Thymus (tissue), 14 donors: ENCODE measurements at places on chromosomes 16 and 17. TPM values are rescaled to one million over a fixed set of nuclear protein-coding genes. Genes with fewer than 3 reads are reported as not detected.

The ZNF750 gene
- polyA plus RNA-seq: 4.1 TPM

The IGFALS gene
- 1.9 TPM for polyA plus RNA-seq

The KRT31 gene
- 6.4 TPM for polyA plus RNA-seq

The GAS2L2 gene
- 0.21 TPM for polyA plus RNA-seq

The PABPN1L gene
- polyA plus RNA-seq: 0.34 TPM

The IKZF3 gene
- polyA plus RNA-seq: 23.9 TPM

The MMP25 gene
- 2.9 TPM for polyA plus RNA-seq

The ATP1B2 gene
- polyA plus RNA-seq: 1.3 TPM

The DNAH9 gene
- polyA plus RNA-seq: 0.48 TPM

The CASKIN1 gene
- 0.48 TPM for polyA plus RNA-seq

The IRX5 gene
- 0.87 TPM for polyA plus RNA-seq
